Cortex of kidney (tissue), 1 donor: ENCODE measurements at places on chromosomes 2 and 18.

GRCh38 chr18:13139885-13140450 is 78.6 kb upstream of the LDLRAD4 start:
- no peak for DNase-seq

GRCh38 chr2:69780921-69781320 is 39.0 kb downstream of the ANXA4 start:
- no peak for DNase-seq

GRCh38 chr2:234694244-234695013 is 197.5 kb upstream of the ARL4C start:
- DNase-seq: no peak

- no peak for DNase-seq
These were observed 33.6 kb downstream of the GCG start for GRCh38 chr2:162118166-162119031.

- DNase-seq: no peak
These were observed 178.5 kb upstream of the SESTD1 start for GRCh38 chr2:179443180-179443579.

- DNase-seq: no peak
These were observed 4.0 kb downstream of the PTGR3 start for GRCh38 chr18:75204732-75205513.

GRCh38 chr18:71442731-71443141 is 1101.4 kb downstream of the CBLN2 start:
- no peak for DNase-seq
